ENCODE measurements at places on chromosomes 13 and 19.

DNA sequence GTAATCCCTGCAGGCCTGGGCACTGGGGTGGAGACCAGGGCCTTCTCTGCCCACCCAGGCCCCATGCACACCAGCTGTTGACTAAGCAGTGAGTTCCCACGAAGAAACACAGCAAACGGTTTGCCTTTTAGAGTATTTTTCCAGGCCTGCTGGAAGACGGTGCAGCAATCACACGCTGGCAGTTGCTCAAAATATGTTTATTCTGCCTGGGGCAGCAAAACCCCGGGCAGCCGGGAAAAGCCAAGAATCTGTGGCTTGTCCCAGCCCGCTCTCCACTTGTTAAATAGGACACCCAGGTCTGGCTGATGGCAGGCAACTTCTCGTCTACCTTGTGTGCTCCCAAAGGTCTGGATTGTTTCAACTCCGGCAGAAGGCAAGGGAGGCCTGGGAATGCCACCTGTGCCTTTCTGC lies 40.8 kb downstream of the GGACT start:
- no peak for DNase-seq

DNA sequence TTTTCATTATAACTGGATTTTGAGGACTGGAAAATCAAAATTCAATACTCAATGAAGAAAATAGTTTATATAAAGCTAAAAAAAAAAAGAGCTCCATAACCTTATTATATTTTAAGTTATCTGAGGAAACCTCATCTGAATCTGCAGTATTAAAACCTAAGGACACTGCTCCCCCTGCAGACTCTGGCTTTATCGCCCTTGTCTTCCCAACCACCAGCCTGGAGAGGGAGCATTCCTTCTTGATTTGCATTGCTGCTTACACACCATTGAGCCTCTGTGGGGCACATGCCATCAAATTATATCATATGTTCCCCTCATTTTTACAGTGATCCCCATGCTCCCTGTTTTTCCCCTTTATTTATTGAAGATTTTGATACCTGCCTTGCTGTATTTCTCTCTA lies 871.4 kb upstream of the GPC6 start:
- DNase-seq = no peak

DNA sequence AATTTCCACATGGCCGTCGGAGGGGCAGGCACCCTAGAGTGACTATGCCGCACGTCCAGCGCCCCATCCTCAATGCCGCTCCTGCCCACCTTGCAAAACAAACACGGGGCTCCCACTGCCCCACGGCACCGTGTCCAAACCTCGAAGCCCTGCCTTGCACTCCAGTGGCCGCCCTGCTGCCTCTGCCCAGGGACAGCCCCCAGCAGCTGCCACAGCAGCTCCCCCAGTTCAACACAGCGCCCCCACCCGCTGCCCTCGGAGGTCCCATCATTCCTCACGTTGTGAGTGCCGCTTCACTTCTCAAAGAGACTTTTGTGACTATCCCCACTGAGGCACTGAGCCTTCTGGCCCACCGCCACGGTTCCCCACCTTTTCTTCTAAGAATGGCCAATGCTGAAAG lies 22.3 kb upstream of the TMEM160 start:
- DNase-seq = no peak

DNA sequence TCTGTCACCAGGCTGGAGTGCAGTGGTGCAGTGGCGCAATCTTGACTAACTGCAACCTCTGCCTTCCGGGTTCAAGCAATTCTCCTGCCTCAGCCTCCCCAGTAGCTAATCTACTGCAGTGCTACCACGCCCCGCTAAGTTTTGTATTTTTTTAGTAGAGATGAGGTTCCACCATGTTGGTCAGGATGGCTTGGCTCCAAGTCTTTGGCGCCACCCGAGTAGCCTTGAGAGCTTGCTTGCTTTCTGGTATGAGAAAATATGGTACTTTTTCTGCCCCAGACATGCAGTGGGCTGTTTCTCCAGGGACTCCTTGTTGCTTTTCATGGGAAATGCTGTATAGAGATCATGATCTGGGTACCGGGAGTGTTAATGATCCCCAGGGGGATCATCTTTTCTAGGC lies 34.5 kb upstream of the GTF3A start:
- no peak for DNase-seq

- DNase-seq = no peak
Observed at GRCh38 chr19:34180273-34180672, 8.0 kb downstream of the LSM14A start.

DNA sequence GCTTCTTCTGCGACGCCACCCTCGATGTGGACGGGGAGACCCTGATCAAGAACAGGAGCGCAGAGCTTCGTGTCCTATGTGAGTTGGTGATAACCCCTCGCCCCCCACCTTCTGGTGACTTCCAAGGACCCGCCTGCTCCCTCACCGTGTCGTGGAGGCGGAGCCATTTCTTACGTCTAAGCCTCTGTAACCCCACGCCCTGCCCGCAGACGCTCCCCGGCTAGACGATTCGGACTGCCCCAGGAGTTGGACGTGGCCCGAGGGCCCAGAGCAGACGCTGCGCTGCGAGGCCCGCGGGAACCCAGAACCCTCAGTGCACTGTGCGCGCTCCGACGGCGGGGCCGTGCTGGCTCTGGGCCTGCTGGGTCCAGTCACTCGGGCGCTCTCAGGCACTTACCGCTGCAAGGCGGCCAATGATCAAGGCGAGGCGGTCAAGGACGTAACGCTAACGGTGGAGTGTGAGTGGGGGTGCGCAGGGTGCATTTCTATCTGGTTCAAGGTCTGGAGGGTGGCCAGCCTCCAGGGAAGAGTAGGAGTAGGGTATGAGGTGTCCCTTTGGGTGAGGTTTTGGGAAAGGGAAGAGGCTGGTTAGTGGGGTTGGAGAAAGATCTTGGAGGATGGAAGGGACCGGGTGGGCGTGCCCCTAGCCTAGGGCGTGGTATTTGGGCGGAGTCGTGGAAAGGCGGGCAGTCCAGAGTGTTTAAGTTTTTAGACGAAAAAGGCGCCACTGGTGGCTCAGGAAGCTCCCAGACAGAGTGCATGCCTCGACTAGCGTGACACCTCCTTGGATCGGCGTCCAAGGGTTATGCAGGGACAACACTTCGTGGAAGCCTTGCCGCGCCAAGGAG lies 3.3 kb downstream of the ICAM5 start:
- DNase-seq = no peak

DNA sequence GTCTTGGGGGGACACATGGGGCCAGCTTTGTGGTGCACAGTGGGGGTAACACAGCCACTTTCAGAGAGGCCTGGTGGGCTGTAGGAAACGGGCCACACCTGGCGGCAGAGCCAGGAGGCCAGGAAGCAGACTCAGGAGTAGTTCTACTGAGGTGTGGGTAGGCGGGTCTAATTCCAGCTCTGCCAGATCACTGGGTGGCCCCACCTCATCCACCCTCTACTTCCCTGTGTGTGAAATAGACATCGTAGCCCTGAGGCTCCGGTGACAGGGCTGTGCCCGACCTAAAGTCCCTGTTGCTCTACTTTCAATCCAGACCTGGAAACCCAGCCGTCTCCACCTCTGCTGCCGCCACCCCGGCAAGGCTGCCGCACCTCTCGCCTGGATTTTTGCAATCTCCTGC lies 4.0 kb downstream of the NKPD1 start:
- no peak for DNase-seq

DNA sequence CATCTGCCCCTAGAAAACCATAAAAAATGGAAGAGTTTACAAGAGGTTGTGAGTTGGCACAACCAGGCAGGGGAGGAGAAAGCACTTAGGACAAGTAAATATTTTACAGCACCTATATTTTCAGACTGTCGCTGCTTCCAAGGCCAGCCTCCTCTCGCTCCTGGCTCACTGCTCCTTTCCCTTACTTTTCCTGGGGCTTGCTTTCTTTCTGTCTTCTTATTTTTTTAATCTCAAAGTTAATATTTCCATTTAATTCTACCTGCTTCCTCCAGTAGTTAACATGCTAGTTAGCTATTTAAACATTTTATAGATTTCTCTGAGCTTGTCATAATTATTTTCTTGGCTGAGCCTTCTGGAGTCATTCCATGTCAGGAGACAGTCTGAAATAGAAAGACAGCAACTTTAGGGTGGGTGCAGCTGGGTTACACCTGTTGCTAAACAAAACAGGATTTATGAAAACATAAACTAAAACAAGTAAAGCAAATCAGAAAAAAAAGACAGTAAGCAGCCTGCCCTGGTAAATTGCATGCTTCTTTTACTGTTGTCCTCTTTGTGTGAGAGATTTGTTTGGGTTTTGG lies 330.1 kb downstream of the DLEU7 start:
- DNase-seq = no peak

DNA sequence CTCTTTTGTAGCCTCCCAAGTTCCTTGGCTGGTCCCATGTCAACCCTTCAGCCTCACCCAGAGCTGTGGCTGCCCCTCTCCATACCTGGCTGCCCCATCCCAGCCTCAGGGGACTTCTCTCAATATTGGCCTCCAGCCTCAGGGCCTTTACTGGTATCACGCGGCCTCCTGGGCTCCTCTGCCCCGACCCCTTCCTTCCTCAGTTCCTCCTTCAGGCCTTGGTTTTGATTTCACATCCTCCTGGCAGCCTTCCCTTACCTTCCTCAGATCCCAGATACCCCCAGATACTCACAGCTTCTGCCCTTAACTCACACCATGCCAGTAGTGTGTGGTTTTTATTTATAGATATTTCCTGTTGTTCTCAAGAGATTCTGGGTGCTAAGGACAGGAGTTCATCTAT lies 12.8 kb upstream of the SCN1B start:
- DNase-seq = no peak

GRCh38 chr19:47601180-47601904 lies 7.6 kb upstream of the BICRA start:
- no peak for DNase-seq

DNA sequence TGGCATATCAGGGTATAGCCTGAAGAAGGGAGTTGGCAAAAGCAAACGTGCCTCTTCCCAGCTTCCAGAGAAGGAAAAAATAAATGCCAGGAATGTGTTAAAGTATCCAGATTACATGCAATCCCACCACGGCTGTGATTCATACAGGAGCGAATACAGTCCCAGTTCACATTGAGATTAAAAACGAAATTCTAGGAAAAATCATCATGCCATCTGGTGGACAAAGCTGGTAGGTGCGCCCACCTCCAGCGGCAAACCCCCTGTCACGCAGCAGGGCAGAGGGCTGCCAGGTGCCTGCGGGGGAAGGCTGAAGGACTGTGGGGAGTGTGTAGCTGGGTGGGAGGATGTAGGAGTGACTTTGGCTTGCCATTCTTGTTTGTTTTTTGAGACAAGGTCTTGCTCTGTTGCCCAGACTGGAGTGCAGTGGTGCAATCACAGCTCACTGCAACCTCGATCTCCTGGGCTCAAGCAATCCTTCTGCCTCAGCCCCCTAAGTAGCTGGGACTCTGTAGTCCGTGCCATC lies 6.4 kb upstream of the DMWD start:
- peak; percentile 40 for DNase-seq

DNA sequence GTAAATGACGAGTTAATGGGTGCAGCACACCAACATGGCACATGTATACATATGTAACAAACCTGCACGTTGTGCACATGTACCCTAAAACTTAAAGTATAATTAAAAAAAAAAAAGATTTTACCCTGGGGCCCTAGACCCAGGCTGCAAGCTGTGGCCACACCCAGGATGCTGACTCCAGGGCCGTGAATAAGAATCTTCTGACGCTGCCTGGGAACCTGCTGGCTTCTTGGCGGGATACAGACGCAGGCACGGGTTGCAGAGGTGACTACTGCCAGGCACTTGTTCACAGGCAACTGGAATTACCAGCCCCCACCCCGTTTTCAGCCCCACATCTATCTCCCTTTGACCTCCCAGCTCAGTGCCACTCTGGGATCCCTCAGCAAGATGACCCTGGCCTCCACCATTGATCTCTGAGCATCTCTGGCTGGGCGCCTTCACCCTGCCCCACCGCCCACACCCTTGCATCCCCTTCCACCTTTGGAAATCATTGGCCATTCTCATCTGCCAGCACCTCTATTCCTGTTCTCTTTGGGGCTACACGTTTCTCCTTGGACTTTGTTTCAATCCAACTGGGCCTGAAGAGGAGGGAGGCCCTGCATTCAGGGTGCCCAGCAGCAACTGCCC lies 21.1 kb upstream of the CFAP97D2 start:
- DNase-seq = no peak

- DNase-seq = no peak
Observed at GRCh38 chr13:98778749-98779148, 26.3 kb upstream of the SLC15A1 start.

- DNase-seq = no peak
Observed at GRCh38 chr19:55379174-55379573, 2.5 kb downstream of the TMEM190 start.

DNA sequence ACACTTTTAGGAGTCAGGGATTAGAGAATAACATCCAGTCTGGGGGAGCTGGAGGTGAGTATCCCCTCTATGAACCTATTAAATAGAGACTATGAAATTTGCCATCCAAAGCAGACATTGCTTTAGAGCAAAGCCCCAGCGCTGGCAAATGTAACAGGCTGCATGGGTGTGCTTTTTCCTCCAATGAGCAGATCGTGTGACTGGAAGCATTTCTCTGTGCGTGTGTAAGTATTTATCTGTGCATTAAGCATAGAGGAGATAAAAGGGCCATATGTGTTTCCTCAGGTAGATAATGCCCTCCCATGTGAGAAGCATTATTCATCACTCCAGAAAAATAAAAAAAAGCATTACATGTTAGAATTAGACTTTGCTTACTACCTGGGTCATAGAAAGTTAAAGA lies 924 bp downstream of the TNFSF13B start:
- DNase-seq = no peak

DNA sequence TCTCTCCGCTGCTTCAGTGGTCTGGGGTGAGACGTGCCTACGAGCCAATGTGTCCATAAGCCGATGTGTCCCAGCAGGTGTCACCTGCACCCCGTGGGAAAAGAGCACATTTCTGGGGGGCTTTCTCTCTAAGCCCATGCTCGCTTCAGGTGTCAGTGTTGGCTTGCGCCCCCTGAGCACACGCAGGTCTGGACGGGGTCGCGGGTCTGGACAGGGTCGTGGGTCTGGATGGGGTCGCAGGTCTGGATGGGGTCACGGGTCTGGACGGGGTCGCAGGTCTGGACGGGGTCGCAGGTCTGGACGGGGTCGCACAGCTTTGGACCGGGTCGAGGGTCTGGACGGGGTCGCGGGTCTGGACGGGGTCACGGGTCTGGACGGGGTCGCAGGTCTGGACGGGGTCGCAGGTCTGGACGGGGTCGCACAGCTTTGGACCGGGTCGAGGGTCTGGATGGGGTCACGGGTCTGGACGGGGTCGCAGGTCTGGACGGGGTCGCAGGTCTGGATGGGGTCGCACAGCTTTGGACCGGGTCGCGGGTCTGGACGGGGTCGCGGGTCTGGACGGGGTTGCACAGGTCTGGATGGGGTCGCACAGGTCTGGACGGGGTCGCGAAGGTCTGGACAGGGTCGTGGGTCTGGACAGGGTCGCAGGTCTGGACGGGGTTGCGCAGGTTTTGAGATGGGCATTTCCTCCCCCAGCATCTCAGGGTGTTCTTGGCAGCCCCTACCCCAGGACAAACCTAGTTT lies 24.5 kb upstream of the TFDP1 start:
- DNase-seq = no peak

- no peak for DNase-seq
Observed at GRCh38 chr13:106573284-106573846, 5.4 kb upstream of the ARGLU1 start.

All from stimulated activated CD8-positive, alpha-beta memory T cell treated with anti-CD3 and anti-CD28 coated beads, Interleukin-4, amount 100 ng/mL, for 4 hours (primary cell).